ENCODE measurements at places on chromosomes 16 and 17. TPM values are rescaled to one million over a fixed set of nuclear protein-coding genes. Genes with fewer than 3 reads are reported as not detected.

GRCh38 chr16:78509965-78510364, 410.5 kb downstream of the WWOX start:
- DNase-seq: no peak

- DNase-seq: no peak
These were observed 1.1 kb downstream of the RPRML start for GRCh38 chr17:46977750-46978488.

DNA sequence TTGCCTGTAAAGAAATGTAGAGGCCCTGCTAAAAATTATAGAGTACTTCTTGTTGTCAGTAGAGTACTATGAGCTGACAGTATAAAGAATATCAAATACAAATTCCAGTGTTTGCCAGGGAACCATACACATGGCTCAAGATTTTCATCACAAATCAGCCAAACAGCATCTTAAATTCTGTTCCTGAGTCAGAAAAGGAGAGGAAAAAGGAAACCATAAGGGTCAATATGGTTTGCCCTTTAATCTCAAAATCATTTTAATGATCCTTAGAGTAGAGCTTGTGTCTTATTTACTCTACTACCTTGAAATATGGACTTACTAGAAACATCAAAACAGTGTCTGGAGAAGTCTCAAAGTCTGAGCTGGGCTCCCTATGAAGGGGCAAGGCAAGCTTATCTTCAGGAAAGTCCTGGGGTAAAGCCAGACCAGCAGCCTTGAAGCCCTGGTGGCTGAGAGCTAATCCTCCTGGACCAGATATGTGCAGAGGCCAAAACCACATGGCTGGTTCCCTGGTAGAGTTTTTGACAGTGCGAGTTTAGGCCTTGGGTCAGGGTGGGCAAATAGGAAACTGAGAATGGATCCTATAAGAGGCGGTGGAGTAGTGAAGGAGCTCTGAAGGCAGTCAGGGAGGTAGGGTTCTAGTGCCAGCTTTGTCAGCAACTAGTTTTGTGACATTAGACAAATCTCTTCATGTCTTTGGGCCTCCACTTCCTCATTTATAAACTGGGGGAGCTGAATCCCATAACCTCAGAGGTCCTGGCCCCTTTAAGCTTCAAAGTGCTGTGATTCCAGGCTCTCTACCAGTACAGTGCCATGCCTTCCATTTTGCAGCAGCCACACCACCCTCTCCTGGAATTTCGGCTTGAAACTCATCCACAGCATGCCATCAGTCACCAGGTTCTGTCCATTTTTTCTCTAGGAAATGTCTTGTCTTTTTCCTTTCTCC, 38.9 kb downstream of the MRTFB start:
- DNase-seq: no peak

The ABI3 gene
- total RNA-seq: 5.5 TPM

The KRT40 gene
- total RNA-seq: not detected
